HFFc6 (cell line): ENCODE measurements at places on chromosomes 4 and X.

- no peak for DNase-seq
Measured at GRCh38 chrX:120426599-120426998, 42.5 kb downstream of the LAMP2 start.

GRCh38 chr4:83082777-83083176 lies 31.8 kb downstream of the PLAC8 start:
- peak; percentile 35 for DNase-seq

DNA sequence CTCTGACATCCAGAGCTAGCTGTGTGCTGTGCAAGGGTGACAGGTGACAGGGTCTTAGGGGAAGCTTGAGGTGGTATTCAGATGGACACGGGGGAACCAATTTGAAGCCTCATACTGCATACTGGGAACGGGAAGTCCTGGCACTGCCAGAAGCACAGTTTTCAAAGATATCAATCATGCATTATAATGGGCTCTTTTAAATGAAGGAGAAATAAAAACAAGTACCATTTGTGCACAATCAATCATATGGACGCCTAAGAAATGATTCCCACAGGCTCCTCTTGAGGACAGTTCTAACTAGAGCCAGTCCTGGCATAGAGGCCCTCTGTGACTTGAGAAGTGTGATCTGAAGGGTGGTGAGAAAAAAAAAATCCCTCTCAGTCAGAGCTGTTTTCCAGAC lies 50.9 kb downstream of the TSC22D3 start:
- no peak for DNase-seq

GRCh38 chrX:65758505-65758904 lies 91.1 kb downstream of the MSN start:
- DNase-seq, result no peak

DNA sequence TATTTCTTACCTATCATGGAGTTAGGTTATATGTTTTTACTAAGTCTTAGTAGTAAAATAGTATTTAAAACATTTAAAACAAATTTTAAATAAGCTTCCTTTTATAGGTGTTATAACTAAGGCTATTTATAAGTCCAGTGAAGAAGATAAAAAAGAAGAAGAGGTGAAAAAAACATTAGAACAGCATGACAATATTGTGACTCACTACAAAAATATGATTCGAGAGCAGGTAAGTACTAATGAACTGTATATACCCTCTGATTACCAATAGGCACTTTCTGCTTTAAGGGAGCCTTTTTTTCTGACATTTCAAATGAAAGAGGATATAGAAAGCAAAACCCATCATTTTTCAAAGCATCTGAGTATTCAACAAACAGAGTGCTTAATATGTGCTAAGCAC lies 76.6 kb downstream of the USO1 start:
- DNase-seq, result peak; percentile 11

GRCh38 chr4:77593101-77593500 lies 12.5 kb upstream of the CXCL13 start:
- no peak for DNase-seq

DNA sequence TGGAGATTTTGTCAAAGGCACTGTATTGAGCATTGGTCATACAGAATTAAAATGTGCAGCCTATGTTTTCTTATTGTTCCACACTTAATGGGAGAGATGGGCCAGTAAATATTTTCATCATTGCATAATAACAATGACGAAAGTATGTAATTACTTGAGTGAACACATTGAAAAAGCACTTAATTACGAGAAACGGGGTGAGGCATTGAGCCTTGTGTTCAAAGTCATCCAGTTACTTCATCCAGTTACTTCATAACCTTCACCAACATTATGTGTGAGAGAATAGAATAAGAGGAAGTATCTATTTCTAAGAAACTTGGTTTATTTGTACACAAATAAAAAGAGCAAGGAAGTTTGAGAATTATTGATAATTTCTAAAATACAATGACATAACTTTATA lies 1427.0 kb downstream of the ADGRL3 start:
- no peak for DNase-seq

- DNase-seq, result no peak
Measured at GRCh38 chr4:70818173-70818855, 21.4 kb downstream of the GRSF1 start.

DNA sequence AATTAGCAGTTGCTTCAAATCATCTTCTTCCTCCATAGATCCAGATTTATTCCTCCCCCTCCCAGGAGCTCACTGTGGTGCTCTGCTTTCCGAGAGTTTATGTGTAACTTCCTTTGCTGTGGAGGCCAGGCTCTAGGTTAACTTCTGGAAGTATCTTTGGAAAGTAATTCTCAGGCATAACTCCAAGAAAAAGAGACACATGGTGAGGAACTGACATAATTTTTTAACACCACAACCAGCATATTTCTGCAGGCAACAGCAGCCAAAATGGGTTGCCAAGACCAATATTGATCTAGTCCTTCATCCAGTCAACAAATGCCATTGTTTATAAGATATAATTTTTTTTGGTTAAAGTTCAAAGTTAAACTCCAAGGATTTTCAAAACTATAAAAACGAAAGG lies 114.5 kb upstream of the RBPJ start:
- peak; percentile 17 for DNase-seq

GRCh38 chr4:70739496-70740337 lies 18.0 kb downstream of the RUFY3 start:
- DNase-seq, result no peak

- DNase-seq, result no peak
Measured at GRCh38 chr4:30005995-30006394, 714.2 kb upstream of the PCDH7 start.

DNA sequence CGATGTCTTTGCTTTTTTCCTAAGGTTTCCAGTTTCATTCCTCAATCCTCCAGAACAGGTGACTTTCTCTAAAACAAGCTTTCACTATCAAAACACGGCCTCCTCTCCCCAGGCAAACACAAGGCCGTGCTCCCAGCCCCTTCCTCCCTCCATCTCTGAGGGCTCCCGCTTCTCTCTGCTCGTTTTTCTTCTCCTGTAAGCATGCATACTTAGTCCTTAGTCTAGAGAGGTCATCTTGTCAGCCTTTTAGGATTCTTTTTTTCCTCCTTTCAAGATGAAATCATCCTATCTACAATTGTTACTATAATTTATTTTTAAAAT lies 18.7 kb downstream of the DCTD start:
- no peak for DNase-seq

GRCh38 chr4:41763729-41764128 lies 15.2 kb upstream of the PHOX2B start:
- no peak for DNase-seq

GRCh38 chr4:71266090-71266794 lies 72.6 kb upstream of the SLC4A4 start:
- peak; percentile 88 for DNase-seq

- no peak for DNase-seq
Measured at GRCh38 chr4:156746111-156746510, 225.5 kb downstream of the PDGFC start.

DNA sequence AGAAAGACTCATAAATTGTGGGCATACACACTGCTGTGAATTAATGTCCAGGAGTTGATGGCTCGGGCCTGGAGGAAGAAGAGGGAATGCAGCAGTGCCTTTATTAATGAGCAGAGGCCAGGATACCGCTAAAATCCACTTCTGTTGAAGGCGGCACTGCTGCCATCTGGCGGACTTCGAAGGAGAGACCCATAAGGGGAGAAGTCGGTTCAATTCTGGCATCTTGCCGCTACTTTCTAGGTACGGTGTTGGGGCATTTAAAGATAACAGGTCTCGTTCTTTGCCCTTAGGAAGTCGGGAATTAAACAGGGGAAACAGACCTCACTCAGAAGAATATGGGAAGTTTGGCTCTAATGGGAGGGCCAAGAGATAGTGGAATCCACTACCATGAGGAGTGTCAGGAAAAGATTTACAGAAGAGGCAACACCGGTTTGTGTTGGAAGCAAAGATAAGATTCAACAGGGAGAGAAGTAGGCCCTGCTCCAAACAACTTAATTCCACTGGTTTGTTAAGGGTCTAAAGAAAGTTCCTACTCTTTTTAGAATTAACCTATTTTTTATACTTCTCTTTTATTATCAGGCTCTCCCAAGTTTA lies 133.6 kb upstream of the GIMD1 start:
- DNase-seq, result peak; percentile 18

GRCh38 chr4:140091305-140091704 lies 62.7 kb downstream of the MAML3 start:
- no peak for DNase-seq

DNA sequence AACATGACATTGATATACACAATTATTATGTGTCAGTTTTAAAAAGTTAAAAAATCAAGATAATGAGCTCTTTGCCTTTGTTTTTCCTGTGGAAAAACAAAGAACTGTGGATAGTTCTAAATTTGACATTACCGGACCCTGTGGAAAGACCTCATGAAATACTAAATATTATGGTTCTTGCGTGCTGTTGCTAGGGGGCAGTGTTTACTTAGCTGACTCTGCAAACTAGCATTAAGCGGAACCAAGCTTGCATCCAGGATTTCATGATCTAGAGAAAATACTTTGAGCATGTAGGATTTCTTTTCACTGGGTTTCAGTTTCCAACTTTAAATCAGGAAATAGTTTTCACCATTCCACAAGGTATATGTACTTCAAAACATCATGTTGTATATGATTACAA lies 33.6 kb downstream of the CLCN4 start:
- peak; percentile 55 for DNase-seq

GRCh38 chr4:1177274-1178141 lies 5.1 kb upstream of the SPON2 start:
- no peak for DNase-seq

- peak; percentile 52 for DNase-seq
Measured at GRCh38 chr4:8035371-8035780, 95.7 kb upstream of the AFAP1 start.

GRCh38 chr4:141155586-141155985 lies 22.3 kb upstream of the RNF150 start:
- no peak for DNase-seq

- DNase-seq, result no peak
Measured at GRCh38 chr4:121551881-121552280, 144.9 kb downstream of the ANXA5 start.
